Karpas-422 (cell line): ENCODE measurements at places on chromosomes 12 and 14.
A peak's percentile ranks its signal among the peaks of the same experiment; 100 is the strongest.

GRCh38 chr14:43568022-43568421, 939.1 kb downstream of the FSCB start:
- DNase-seq: no peak

- no peak for DNase-seq
These were observed 53.0 kb upstream of the CORO1C start for GRCh38 chr12:108784270-108784669.

GRCh38 chr12:105100207-105100985, 7.1 kb upstream of the WASHC4 start:
- no peak for DNase-seq

- no peak for DNase-seq
These were observed 13.4 kb upstream of the DRAM1 start for GRCh38 chr12:101863981-101864380.

DNA sequence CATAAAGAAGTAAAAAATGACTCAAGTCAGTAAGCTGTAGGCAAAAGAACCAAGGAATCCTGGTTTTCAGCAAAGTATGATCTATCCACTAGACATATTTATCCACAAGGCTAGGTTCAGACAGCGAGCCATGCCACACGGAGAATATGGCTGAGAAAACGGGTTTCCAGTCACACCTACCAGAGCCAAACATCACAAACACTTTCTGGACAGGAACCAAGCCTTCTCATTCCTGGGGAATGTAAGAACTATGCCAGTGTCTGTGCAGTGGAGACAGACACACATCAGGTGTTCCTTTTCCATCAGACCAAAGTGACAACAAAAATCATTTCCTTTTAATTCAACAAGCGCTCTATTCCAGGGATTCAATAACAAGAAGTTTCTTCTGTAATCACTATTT, 41.1 kb downstream of the AREL1 start:
- DNase-seq: no peak

DNA sequence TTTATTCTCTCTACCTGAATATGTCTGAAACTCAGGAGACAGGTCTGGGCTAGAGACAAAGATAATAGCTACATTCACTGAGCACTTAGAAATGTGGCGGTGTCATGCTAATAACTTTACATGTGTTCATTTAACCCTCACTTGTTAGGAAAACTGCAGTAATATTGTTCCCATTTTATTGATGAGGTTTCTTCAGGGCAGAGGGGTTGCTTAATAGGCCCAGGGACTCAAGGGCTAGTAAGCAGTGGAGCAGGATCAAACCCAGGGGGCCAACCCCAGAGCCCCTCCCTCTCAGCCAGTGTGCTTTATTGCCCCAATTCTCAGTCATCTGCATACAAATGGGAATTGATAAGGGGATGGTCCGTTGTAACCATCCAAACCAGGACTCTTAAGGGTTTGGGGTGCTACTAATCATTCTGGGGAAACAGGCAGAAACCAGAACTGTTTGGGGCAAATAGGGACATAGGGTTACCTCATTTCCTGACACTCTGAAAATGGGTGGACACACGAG, 142.8 kb upstream of the AMIGO2 start:
- no peak for DNase-seq

DNA sequence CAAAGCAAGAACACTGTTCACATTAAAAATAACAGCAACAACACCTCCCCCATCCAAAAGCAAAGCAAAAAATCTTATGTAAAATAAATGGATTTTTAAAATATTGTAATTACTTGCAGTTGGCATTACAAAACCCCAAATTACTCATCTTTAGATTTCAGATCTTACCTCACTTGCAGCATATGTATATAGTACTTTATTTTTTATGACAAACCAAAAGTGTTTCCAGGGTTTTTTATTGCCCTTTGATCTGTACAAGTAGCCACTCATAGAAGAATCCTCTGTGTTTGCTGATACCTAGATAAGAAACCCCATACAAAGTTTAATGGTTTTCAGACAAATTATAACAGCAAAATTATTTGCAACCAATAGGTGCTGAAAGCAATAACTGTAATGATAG, 12.2 kb upstream of the NR2C1 start:
- no peak for DNase-seq

DNA sequence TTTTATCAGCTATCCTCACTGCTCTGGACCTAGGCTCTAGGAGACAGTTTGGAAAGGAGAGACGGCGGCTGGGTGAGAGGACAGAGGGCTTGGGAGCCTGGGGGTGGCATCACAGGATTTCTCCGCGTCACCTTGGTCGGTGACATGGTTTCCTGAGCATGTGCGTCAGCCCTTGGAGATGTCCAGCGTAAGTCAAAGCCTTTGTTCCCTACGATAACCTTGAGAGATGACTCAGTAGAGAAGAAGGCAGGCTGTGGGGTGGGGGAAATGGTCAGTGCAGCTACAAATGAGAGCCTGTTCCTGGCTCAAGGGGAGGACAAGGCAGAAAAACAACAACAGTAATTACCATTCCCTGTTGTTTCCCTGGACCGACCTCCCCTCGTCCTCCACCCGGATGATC, 90.2 kb upstream of the TBX3 start:
- DNase-seq: no peak

GRCh38 chr12:69351462-69352236, 3.5 kb downstream of the LYZ start:
- DNase-seq: no peak

DNA sequence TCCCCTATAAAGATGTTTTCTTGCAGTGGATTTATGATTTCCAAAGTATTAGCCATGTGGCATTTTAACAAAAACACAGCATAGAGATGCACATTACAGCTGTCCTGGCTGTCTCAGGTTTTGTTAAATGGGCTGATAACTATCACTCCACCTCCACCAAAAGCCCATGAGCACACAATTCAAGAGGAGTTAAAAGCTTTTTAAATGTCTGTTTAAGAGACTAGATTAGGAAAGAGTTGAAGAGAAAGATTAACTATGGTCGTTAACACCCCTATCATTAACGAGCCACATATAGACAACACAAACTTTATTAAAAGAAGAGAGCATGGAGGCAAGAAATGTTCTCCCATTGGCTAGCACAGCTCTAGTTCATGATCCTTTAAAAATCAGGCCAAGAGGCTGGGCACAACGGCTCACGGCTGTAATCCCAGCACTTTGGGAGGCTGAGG, 14.5 kb downstream of the CBX5 start:
- peak; percentile 40 for DNase-seq

GRCh38 chr12:83634726-83635267, 948.1 kb downstream of the TMTC2 start:
- DNase-seq: no peak

DNA sequence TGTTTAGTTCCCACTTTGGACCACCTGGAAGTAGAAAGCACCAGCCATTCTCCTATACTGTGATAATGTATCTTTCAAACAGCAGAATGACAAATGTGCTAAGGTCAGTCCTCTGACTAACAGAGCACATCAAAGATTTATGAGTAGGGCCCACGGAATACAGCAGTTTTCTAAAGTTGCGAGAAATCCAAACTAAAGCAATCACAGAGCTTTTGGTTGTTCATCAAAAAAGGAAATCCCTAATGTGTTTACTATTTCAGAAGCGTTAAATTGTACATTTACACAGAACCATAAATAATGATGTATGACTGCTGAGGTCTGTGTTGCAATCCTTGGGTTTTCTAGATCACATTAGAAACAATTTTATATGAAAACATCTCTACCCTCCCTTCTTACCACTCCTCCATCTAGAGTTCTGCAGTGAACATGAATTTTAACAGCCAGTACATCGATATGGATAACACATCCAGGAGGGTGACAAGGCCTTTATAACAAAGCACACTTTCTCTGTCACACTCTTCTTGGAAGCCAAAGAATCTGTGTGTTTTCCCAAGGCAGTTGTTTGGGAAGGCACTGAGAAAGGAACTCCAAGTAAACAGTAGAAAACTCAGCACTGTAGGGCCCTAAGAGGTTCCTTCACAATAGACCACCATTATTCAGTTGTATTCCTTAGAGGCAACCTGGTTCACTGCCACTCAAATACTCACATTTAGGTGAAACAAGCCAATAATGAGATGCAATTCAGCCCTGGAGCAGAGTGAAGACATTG, 7.3 kb downstream of the KITLG start:
- DNase-seq: no peak

DNA sequence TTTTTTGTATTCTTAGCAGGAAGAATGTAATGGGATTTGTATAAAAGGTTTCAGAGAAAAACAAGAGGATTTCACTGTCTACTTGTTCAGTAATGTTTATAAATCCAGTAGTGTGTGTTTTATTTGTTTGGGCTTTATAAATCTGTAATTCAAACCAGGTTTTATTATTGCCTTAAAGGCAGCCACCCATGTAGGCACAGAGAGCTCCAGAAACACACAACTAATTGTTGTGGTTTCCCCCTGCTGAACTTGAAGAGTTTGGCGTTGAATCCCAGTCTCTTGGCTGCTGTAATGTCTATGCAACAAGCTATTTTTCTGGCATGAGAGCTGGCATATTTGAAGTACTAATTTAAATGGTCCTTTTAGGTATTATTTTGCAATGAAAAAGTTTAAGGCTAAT, 63.4 kb upstream of the SLCO1C1 start:
- DNase-seq: no peak

DNA sequence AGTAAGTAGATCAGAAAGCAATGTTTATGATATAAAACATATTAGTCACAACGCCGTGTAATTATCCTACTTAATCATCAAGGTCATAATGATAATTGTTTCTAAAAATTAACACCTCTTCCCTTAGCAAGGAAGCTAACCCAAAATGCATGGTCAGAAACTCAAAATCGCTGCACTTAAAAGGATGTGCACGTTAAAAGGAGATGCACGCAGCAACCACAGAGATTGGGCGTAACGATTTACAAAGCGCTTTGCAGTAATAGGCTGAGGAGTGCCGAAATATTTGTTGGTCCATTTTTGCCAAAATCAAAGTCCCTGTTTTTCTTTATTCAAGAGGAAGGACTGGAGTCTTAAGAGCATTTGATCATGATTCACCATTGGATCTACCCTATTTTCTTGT, 1077.2 kb downstream of the VRK1 start:
- DNase-seq: no peak

- no peak for DNase-seq
These were observed 14.8 kb downstream of the MMP14 start for GRCh38 chr14:22850944-22851764.

DNA sequence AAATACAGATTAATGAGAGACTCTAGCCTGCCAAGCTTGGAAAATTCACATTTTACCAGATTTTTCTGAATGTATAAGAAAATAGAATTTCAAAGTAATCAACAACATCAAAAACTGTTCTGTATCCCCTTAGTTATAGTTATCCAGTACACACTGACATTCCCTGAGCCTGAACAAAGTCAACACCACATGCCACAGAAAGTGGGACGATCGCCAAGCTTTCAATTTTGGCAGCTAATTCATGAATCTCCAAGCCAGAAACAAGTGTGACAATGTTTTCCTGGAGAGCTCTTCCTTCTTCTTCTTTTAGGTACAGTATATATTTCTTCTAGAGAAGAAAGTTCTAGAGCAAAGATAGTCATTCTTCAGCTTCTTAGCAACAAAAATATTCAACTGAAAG, 290.2 kb downstream of the PRKD1 start:
- DNase-seq: no peak

DNA sequence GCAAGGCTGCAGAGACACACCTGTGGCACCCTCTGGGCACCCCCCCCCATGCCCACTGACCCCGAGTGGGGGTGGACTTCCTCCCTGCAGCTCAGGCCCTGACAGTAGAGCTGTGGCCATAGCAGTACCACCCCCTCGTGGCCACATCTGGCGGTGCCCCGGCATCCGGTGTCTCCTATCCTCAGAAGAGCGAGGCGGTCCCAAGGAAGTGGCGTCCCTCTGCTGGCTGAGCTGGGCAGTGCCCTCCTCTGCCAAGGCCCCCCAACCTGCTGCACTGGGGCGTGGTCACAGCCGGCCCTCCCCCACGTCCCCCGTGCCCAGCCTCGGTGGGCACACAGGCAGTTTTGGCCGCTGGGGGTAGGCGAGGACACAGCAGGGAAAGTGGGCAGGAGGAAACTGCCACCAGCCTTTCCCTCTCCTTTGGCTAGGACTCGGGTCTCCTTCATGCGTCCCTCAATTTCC, 6.0 kb upstream of the SLC6A12 start:
- DNase-seq: peak; percentile 94

GRCh38 chr12:131076791-131077747, 123.4 kb downstream of the ADGRD1 start:
- no peak for DNase-seq

DNA sequence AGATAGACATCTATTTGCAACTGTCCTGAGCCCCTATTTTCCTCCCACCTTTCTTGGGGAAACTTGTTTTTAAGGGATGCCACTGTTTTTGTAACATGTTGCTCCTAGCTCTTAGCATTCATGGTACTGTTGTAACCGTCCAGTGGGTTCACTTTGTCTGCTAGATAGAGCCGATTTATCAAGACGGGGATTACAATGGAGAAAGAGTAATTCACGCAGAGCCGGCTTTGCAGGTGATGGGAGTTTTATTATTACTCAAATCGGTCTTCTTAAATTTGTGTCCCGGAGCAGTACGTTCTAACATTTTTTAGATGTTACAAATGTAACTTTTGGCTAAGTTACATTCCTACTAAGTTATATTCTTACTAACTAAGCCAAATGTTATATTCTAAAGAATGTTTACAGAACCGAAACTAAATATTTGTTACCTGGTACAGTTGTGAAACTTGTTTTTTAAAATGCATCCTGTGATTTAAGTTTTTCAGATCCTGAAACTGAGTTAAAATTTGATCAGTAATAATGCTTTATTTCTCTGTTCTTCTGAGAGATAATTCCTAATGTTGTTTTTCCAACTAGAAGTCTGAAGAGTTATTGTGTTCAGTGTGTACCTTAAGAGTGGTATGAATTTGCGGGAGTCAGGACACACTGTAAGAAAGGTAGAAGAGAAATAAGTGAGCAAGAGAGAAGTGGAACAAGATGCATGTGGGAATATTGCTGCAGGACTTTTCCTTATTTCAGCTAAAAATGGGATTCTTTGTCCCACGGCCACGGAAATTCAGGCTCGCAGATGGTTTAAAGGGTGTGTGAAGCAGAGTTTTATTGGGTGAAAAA, 20.6 kb upstream of the CLEC2D start:
- DNase-seq: peak; percentile 58

DNA sequence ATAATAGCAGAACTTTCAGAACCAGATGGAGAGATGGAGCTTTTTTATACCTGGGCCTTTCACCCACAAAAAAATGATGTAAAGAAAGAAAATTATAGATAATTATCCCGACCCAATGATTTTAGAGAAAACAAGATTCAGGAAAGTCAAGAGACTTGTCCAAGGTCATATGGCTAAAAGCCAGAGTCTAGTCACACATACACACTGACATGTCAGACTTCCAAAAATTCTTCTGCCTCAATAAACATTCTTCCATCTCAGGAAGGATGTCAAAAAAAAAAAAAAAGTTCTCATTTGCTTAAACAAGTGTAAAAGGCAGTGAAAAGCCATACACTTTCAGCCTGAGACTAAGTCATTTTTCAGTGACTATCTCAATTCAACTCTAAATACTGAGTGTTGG, 116.0 kb downstream of the PRICKLE1 start:
- DNase-seq: no peak
